Activated B cell treated with CpG ODN at 0.5 μM for 24 hours (primary cell): ENCODE measurements at places on chromosomes 5 and 9.

DNA sequence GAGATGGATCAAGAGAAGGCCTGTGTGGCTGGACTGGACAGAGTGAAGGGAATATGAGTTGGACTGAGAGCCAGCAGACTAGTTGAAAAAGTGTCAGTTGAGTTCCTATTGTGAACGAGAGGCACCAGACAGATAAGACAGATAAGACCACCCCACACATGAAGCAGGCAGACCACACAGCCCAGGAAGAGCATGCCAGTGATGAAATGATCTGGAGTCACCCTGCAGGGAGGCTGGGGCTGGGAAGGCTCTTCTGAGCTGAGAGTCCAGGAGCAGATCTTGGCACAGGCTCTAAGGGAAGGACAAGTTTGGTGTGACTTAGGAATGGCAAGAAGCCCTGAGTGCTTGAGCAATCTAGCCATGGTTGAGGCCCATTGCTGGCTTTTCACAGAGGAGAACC lies 10.6 kb upstream of the SLC25A48 start:
- no peak for DNase-seq

DNA sequence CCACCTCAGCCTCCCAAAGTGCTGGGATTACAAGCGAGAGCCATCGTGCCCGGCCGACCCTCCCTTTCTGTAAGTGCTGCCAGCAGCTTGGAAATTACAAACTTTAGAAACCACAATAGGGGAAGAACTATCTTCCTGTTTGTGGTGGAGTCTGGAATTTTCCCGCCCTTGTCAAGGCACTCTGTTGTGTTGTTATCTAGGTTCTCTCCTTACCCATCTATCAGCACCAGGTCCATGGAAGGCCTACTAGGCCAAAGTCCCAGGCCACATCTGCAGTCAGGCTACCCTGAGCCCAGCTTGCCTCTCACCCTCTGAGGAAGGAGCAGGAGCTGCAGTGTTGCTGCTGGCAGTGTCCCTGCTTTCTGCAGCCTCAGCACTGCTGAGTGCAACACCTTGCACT lies 214.9 kb downstream of the MCTP1 start:
- no peak for DNase-seq

DNA sequence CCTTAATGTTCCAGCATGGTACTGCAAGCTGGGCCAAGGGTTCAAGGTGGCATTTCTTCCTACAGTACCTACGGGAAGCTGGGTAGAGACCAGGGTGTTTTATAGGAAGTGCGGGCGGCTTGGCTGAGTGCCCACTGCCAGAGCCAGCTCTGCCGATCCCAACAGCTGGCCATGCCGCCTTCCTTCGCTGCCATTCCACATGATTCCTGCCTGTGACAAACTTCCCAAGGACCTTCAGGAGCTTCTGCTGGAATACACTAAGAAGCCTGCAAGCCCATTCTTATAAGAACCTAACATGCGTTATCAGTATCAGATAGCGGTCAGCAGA lies 22.0 kb downstream of the MYO10 start:
- no peak for DNase-seq

GRCh38 chr9:121802753-121803152 lies 151.3 kb downstream of the DAB2IP start:
- no peak for DNase-seq

DNA sequence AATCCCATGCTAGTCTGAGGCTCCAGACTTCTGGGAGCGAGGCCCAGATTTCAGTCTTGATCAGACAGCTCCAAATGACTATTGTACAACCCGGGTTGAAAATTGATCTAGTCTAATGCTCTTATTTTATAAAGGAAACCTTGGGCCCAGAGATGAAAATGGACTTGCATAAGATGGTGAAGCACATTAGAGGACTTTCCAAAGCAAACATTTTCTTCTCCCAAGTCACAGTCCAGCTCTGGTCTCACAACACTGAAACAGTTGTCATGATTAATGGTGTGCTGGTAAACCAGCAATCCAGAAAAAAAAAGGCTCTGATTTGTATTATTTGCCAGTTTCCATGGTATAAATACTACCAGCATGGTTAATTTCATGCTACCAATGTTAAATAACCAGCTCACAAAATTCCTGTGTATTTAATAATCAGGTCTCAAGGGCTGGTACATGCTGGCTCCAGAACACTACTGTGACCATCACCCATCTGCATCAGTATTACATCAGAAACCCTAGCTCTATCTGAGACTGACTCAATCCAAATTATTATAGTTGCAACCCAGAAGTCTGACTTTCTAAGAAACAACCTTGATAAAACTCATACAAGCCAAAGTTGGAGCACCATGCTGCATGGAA lies 32.5 kb upstream of the ABLIM3 start:
- DNase-seq, result no peak

- no peak for DNase-seq
Observed at GRCh38 chr5:135497971-135498636, 37.7 kb downstream of the NEUROG1 start.

DNA sequence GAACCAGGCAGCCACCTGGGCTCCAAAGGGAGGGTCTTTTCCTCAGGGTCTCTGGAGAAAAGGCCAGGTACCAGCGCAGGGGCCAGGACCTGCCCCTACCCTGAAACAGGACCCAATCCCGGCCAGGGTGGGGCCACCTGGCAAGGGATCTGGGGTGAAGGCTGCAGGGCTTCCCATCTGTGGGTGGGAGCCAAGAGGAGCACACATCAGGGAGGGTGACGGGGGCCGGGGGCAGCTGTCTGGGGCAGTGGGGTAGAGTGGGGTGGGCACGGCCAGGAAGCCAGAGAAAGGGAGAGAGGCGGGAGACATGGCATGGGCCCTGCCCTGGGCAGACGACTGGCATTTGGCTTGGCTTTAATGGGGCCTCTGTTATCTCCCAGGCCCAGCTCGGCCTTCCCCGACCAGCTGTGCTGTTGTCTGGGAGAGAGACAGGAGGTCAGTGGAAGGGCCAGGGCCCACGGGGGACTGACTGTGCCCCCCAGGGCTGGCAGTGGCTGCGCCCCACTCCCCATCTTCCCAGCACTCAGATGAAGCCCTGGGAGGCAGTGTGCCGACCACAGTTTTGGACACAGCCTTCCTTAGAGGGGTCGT lies 57.2 kb upstream of the RNF130 start:
- no peak for DNase-seq

GRCh38 chr9:75894566-75894965 lies 4.1 kb downstream of the PCSK5 start:
- DNase-seq, result no peak

GRCh38 chr5:1118738-1119137 lies 6.9 kb upstream of the SLC12A7 start:
- no peak for DNase-seq

- no peak for DNase-seq
Observed at GRCh38 chr5:149333711-149334443, 11.4 kb upstream of the GRPEL2 start.

- DNase-seq, result no peak
Observed at GRCh38 chr5:15385037-15385436, 114.9 kb upstream of the FBXL7 start.

DNA sequence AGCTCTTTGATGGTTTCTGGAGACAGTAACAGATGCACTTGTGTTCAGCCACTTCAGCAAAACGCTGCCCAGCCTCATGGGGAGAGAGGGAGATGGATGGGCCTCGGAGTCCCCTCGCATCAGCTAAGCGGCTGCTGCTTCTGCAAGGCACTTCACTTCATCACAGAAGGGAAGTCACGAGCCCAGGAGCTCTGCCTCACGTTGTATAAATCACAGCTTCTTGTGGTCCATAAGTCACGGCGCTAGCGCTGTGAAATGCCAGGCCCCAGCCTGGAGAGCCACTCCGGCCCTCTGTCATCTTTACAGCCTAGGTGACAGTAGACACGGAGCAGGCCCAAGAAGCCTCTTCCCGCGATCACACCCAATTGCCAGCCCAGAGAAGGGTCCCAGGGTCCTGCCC lies 23.4 kb downstream of the DBH start:
- no peak for DNase-seq

DNA sequence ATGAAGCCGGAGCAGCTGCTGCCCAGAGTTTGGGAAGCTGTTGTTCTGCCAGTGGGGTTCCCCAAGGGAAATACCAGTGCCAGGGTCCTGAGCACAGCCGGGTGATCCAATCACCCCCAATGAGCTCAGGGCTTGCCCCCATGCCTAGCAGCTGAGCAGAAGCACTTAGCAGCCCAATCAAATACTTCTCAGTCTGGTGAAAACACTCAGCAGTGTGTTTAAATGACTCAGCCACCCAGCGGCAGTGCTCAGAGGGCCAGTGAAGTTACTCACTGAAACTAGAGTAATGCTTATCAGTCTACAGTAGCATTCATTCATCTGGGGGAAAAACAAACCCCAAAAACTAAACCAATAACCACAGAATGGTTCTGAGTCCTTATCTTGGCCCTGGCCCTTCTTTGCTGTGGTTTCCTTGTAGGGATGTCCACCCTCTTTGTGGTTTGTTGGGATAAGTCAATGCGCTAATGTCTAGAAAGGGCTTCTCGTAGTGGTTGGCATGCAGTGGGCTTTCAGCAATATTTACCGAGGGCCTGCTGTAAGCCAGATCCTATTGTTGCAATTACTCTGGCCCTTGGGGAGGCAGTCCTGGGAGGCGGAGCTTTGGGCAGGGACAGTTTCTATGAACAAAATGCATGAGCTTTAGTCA lies 43.1 kb downstream of the LHX2 start:
- no peak for DNase-seq

DNA sequence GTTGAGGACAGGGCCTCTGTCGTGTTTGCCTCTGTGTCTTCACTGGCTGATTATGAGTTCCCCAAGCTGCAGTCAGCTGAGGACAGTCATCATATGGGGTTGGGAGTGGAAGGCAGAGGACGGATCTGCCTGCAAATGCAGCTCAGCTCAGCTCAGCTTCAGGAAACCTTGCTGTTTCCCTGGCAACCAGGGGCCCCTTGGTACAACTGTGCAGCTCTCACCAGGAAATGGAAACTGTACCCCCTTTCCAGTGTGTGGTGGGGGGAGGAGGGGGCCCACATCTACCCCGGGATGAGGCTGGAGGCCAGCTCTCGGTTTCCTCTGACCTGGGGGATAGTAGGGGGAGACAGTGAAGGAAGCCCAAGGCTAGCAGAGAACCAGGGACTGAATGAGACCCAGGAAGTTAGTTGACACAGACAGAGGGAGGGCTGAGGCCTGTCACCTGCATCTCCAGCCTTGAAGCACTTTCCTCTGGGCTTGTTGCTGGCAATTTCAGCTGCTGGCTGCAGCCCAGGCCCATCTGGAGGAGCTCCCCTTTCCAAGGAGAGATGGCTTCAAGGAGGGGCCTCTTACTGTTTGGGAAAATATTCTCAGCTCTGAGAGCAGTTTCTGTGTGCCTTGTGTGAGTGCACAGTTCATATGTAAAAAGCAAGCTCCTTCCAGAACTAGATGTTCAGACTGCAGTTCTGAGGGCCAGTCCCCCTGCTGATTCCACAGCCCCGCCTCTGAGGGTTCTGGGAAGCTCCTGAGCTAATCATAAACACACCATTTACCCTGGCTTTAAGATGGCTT lies 6.9 kb downstream of the ANXA6 start:
- peak; percentile 32 for DNase-seq

DNA sequence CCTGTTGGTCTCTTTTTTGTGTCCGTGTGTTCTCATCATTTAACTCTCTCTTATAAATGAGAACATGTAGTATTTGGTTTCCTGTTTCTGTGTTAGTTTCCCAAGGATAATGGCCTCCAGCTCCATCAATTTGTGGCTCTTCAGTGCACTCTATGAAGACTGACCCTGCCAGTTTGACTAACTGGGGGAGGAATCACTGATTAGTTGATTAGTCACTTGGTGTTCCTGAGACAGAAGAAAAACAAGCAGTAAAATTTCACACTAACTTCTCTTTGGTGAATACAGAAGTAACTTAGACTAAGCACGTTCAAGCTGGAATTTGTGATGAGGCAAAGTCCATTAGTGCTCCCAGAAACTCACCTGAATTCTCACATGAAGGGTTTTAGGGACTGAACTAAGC lies 495.8 kb upstream of the RORB start:
- DNase-seq, result no peak

GRCh38 chr5:151931260-151931659 lies 6.6 kb upstream of the GLRA1 start:
- DNase-seq, result no peak

GRCh38 chr5:120655828-120656435 lies 191.8 kb downstream of the PRR16 start:
- no peak for DNase-seq

DNA sequence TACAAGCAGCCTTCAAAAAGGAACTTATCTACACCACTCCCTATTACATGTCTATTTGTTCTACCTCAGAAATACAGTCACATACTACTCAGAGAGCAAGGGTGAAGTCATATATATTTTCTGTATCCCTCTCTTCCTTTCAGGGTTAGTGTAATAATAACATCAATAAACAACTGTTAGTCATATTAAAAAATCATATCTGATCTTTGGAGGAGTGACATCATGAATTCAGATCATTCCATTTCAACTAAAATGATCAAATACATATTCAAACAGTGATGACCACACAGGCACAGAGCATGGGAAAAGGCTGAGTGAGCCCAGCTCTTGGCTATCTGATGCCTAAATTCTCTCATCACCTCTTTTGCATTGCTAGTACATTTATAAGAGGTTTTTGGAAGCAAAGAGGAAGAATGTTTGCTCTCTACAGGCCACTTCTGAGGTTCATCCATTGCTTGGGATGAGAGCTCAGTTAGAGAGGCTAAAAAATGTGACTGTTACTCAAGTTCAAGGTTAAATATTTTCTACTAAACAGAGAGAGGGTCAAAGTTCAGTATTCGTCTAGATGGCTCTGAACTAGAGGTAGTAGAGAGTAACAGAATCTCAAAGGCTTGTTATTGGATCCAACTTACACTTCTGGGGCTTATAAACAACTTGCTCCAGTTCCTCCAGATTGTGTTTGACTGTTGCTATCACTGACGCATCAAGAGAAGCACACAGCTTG lies 39.0 kb downstream of the RIGI start:
- DNase-seq, result no peak

DNA sequence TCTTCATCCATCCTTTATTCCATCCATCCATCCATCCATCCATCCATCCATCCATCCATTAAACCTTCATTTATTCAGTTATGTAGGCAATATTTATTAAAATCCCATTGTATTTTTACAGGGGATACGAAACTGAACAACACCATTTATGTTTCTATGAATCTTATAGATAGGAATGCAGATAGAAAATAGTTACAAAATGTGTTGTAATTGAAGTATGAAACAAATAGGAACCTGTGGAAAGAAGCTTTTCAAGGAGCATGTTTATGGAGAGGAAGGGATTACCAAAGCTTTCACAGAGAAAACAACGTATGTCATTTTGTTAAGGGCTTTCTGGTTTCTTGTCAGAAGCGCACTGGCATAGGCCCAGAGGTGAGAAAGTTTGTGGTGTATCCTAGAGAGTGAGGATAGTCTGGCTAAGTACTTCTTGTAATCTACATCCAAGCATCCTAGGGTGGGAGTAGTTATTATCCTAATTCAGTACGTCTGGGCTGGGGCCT lies 184.0 kb downstream of the CNTLN start:
- no peak for DNase-seq

GRCh38 chr5:111820072-111820471 lies 63.1 kb upstream of the NREP start:
- DNase-seq, result no peak

GRCh38 chr5:109411149-109411514 lies 1.4 kb upstream of the PJA2 start:
- DNase-seq, result no peak
